HS-5 (cell line): ENCODE measurements at places on chromosomes 13 and 19.

GRCh38 chr19:13583753-13584152 lies 77.5 kb upstream of the CACNA1A start:
- no peak for DNase-seq

DNA sequence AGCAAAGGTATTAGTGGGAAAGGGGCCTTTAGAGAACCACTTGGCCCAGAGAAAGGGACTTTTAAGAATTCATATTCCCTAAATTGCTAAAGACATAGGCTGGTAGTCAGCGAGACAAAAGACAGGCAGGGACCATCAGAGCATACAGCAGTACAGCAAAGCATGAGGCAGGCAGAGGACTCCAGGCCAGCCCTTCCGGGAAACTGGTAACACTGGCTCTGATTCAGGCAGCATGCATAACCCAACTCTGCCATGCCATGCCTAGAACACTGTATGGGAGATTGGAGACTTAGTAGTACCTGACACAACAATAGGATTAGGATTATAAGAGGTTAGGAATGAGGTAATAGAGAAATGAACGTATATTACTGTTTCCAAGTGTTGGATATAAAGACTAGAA lies 34.9 kb downstream of the CAB39L start:
- DNase-seq: no peak

GRCh38 chr19:45999653-46000121 lies 4.4 kb downstream of the CCDC61 start:
- DNase-seq: no peak

DNA sequence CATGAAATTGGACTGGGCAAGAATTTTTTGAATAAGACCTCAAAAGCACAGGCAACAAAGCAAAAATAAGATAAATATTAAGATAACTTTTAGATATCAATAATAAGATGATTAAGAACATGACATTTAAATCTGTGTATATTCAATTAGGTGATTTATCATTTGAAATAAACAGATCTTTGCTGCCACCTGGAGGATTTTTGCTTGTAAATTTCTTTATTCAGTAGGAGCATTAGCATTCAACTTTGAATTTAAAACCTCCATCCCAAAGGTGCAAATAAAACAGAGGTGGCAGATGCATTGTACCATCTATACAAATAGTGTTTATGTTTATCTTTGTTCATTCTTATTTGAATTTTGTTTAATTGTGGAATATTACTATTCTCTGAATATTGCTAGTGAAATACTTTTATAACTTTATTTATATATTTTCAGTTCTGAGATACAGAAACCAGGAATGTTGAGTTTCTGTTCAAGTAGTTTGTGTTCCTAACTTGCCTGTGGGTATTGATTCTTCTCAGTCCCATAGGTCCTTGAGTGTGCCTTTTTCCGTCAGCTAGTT lies 20.9 kb downstream of the COG6 start:
- DNase-seq: no peak

DNA sequence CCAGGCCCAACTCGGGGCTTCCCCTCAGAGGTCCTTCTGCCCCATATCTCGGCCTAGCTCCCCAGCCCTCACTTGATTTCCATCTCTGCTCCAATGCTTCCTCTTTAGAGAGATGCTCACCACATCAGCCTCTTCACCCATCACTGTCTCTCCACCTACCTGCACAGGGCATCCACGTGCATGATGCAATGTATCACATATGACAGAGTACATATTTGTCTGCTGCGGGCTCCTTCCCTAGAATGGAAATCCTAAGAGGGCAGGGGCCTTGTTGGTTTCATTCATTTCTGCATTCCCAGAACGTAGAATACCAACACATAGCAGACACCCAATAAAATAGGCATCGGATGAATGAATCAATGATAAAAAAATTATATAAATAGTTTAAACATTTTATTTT lies 130.3 kb downstream of the USP12 start:
- DNase-seq: no peak

GRCh38 chr13:112972867-112973576 lies 4.0 kb downstream of the MCF2L start:
- DNase-seq: no peak
